ENCODE measurements at places on chromosomes 12 and 14.
A peak's percentile ranks its signal among the peaks of the same experiment; 100 is the strongest.

GRCh38 chr14:94542811-94543440, 18.3 kb upstream of the SERPINA4 start:
- no peak for DNase-seq

GRCh38 chr12:575129-575502, 88.1 kb downstream of the NINJ2 start:
- no peak for DNase-seq

GRCh38 chr14:36519431-36520321, at the start of gene NKX2-1:
Gene NKX2-1, minus strand, starts transcription at chr14:36520232. Its CDS starts 103 bp downstream, at chr14:36520129.
- DNase-seq = no peak

GRCh38 chr12:94149119-94149780, 873 bp downstream of the PLXNC1 start:
- DNase-seq = peak; percentile 14

GRCh38 chr12:75294797-75295196, 35.3 kb downstream of the CAPS2 start:
- DNase-seq = no peak

- peak; percentile 20 for DNase-seq
Observed at GRCh38 chr14:103385929-103386712, 906 bp downstream of the MARK3 start.

DNA sequence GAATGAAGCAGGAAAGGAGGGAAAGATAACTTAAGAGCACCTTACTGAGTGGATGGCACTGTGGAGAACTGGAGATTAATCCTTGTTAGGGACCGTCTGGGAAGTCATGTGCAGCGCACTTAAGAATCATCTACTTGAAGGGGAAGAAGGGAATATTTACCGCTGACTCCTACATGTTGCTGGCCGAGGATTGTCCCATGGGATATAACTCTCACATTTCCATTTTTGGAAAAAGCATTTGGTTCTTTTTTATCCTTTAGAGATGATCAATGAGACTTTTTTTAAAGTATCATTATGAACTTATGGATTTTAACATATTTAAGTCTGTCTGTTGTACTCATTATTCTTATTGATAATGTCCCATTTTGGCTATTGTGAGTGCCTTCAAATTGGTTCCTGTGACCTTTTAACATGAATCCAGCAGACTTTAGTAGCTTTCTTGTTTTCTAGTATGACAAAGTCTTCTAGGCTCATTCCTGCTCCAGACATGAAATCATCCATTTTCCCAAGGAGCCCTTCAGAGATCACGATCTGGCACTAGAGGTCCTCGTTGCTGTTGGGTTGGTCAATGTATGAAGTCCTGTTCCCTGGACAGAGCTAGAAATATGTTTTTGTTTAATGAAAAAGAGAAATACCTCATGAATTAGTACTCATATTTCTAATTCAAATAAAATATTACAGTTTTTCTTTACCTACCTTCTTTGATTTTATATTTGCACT, 20.2 kb upstream of the FAM234B start:
- DNase-seq = no peak

DNA sequence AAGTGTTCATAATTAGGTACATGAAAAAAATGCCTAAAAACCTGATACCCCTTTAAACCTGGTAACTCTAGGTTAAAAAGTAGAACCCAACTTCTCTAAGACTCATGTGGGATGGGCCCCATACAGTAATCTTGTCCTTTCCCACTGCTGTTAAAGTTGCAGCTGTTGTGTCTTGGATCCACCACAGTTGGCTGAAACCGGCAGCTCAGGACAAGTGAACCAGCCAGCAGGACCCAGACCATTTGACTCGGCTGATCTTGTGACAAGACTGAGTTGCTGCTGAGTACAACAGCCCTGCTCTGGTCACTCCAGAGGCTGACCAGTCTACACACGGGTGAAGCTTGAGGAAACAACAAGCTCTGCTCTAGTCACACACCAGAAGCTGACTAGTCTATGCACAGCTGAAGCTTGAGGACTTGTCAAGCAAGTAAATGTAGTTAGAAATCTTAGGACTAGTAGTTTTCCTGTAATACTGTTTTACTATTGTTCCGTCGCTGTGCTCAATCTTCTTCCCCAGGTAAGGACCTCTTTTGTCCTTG, 60.6 kb downstream of the DHRS2 start:
- no peak for DNase-seq

DNA sequence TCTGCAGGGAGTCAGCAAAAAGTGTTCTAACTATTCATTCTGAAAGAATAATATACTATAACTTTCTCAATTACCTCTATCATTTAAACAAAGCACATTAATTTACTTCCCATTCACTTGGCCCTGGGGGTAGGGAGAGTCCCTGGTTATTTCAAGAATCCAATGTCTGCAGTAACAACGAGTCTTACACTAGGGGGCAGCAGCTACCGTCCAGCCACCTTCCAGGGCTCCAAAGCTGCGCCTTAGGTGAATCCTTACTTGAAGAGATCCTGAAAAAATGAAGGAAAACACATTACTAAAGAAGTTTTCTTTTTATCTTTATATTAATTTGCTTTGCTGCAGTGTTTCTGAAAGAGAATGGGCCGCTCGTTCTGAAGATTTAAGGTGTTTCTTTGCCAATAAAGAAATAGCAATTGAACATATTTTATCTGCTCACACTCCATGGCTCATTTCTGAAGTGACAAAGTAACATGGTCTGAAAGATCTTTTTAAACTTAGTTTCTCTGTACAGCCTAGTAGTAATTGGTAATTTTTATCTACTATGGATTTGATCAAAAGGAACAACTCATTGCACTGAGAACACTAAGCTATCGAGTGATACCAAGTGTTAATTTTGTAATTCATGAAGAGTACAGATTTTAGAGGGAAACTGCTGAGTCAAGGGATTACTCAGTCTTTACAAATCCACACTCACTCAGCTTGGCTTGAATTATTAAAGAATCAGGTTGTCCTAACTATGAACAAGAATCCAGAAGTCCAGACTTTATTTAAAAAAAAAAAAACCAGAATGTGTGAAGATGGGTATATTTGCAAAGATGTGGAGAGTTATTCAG, 27.6 kb downstream of the BHLHE41 start:
- DNase-seq = peak; percentile 25

- DNase-seq = no peak
Observed at GRCh38 chr12:44509471-44509870, 366.6 kb downstream of the NELL2 start.

GRCh38 chr14:75343911-75344310, 65.3 kb downstream of the FOS start:
- no peak for DNase-seq

DNA sequence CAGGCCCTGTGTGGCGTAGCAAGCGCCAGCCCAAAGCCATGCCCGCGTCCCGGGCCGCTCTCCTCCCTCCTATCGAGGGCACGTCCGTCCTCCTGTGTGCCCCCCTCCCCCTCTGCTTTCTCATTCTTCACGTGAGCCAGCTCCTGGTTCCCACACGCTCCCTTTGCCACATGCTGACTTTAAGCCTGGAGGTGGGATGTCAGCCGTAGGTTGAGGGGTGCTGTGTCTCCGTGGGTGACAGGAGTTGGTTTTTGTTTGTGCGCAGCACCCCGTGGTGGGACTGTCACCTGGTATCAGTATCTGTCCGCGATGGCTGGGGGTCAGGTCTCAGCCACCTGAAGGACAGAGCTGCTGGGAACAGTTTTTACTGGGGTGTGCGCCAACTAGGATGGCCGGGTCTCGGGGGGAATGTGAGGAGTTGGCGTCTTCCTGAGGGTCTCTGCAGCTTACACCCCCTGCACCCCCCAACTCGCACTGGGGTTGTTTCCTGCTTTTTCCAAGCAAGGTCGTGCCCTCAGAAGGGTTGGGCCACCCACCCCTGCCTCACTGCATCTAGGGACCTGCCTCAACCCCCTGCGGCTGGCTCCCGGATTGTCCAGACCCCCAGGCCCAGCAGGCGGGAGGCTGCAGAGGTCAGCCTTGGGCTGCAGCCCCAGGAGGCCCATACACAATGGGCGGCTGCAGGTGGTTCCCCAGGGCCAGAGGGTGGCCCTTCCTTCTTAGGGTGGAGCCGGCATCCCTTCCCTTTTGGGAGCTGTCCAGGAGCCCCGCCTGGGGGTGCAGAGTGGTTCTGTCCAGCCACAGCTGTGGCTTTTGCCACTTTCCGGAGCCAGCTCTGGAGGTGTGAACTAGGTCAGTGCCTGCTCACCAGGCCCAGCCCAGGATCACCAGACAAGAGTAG, 7.3 kb downstream of the ULK1 start:
- DNase-seq = no peak

DNA sequence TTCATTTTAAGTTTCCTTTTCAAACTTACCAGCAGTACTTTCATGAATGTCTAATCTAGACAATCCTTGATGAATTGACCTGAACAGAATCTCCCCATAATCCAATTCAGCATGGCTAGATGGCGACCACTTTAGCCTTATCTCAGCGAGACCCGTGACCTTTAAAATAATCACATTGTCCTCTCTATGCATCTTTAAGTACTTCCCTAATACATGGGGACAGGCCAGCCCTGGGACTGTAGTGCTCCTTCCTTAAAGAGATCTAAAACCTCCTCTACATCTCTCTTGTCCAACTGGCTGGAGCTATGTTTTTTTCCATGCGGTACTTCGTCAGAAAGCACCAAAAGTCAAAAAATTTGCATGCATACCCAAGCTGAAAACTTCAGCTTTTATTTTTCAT, 746.0 kb downstream of the VRK1 start:
- peak; percentile 44 for DNase-seq

- DNase-seq = no peak
Observed at GRCh38 chr14:65566820-65567522, 154.4 kb downstream of the FUT8 start.

All from MV-4-11 (cell line).